ENCODE measurements at places on chromosomes 5 and 9.
A peak's percentile ranks its signal among the peaks of the same experiment; 100 is the strongest.

DNA sequence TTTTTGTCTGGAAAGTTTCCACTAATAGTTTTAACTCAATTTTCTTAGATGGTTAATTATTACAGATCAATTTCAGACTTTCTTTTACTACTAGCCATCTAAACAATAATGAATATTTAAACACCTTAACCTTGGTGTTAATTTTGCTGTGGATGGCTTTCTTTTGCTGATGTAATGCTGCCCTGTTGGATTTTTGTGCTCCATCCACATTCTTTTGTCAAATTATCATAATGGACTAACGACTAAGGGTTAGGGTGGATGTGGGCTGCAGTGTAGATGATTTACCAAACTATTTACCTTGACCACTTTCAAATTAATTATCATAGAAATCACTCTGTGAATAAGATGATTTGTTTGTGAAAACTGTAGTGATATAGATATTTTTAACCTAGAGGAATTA, 15.6 kb upstream of the TMEM38B start:
- DNase-seq = no peak

DNA sequence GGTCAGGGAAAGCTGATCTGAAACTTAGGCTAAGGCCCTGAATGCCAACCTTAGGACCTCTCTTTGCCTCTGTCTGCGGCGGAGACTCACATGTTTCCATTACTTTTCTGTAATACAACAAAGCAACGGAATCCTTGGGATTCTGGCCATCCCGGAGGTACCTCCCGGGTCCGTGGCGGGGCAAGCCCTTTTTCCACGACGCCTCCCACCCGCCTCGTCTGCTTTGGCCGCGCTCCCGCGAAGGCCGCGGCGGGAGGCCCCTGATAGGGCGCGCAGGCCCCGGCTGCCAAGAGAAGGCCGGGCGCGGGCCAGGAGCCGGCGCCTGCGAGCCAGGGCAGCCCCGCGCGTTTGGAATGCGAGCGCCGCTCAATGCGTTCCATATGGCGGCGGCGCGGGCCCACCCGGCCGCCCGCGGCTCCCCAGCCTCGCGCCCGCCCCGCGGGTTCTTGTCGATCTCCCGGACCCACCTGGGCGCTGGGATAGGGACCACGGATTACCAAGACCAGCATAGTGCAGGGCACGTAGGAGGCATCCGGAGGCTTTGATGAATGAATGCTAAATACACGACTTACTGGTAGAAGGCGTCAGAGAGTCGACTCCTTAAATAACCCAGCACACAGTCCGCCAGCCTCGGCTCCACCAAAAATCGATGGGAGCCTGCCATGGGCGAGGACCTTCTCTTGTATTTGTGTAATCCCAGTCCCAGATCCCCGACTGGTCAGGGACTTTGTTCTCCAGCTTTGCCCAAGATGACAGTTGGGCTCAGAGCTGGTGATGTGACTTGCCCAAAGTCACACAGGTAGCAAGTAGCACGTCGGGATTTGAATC, 17.5 kb upstream of the PHF19 start:
- DNase-seq = peak; percentile 61

DNA sequence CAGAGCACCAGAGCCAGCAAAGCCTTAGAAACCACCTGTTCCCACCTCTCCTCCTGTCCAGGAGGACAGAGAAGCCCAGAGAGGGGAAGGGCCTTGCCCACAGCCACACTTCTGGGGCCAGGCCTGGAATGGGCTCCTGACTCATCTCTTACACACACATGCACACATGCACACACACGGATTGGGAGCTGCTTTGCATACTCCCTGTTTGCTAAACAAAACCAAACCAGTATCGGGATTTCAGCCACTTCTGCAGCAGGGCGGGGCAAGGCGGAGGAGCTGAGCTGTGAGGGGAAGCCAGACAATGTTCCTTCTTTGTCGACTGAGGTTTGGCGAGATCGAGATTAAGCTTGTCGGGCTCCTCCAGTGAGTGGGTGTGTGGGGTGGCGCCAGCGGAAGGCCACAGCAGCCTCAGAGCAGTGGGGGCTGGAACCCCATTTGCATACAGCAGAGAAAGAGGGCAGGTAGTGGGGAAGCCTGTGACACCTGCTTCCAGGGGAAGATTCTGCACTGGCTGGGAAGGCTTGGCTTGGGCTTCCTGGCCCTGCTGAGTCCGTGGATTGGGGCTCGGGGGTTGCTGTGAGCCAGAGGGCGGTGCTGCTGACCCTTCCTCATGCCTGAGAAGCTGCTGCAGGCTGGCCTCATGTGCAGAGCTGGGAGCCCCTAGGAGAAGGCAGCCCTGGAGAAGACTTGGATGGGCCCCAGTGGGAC, 16.1 kb downstream of the GFI1B start:
- no peak for DNase-seq

DNA sequence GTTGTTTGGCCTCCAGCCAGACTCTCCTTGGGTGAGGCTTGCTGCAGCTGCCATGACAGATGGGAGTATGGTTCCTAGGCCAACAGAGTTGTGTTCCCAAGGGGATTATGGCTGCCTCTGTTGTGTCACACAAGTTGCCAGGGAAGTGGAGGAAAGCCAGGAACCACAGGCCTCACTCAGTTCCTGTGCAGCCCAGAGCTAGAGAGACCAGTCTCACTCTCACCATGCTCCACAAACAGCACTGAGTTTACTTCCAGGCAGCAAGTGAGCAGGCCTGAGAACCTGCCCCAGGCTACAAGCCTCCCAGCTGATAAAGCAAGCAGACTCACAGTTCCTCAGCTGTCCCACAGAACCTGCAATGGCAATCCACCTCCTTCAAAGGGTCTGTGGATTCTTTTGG, 273.6 kb upstream of the TAS2R1 start:
- DNase-seq = no peak

GRCh38 chr5:36790847-36791246, 85.7 kb upstream of the NIPBL start:
- DNase-seq = no peak

DNA sequence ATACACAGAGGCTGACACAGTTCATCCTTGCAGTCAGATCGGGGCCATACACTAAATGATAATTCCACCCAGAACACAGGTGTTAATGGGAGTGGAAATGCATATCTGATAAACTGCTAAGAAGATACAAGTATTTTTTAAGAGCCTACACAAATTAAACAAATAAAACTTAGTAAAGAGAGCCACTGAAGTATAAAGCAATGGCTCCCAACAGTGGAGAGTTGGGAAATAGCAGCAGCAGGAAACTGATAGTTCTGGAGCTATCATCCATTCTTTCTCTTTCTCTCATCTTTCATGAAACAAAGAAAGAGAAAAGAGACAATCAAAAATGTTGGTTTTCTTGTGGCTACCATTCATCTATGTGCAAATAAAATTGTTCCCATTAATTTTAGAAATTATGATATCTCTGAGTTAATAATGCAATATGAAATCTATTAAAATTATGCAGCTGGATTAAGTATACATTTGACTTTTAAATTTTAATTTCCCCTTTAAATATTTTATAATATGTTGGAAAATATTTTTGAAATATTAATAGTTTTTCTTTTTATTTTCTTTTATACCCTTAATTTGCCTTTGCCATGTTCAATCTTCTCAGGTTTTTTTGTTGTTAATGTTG, 120.8 kb downstream of the EMB start:
- DNase-seq = no peak

DNA sequence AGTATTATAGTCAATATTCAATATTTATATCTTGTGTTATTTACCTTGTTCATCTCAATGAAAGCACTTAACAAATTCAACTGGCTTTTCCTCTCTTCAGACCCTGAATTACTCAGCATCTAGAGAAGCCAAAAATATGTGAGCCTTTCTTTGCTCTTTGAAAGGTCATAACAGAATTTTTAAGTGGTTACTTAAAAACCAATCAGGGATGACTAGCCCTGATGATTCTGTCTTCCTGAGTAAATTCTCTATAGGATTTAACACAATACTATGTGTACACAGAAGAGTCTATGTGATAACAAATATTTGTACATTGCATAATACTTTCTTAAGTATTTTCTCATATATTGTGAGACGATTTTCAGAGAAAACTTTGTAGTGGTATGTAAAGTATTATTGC, 546.3 kb downstream of the MAT2B start:
- DNase-seq = no peak

DNA sequence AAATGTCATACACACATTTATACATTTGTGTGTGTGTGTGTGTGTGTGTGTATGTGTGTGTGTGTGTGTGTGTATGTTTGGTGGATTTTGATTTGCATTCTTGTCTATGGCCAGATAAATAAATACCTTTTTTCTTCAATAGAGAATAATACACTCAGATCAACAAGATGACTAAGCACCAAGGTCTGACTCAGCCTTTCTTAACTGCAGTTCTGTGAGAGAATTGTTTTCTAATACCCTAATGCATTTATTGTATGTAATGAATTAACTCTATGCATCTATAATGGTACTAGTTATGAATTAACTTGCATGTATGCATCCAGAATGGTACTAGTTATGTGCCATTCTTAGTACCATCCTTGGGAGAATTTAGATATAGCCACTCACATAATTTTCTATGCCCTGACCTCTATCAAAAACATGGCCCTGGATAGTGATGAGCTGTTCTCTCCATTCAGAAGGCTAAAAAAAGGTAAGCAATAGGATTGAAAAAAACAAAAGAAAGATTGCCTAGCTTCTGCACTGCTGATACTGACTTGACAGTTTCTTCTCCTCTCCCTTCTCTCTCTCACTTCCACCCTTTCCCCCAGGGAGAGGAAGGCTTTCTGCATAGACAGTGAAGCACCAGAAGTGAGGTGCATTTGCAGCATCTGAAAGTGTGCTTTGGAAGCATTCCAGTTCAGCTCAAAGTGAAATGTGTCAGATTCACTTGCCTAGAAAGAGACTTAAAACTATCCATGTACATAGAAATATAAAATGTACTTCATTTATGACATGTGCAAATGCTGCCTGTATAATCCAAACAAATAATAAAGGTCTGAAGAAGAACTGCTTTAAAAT, 55.1 kb upstream of the CCDC112 start:
- no peak for DNase-seq

- no peak for DNase-seq
Observed at GRCh38 chr5:73115399-73116051, 4.8 kb upstream of the TMEM171 start.

- DNase-seq = no peak
Observed at GRCh38 chr5:68011259-68011760, 204.2 kb upstream of the PIK3R1 start.

DNA sequence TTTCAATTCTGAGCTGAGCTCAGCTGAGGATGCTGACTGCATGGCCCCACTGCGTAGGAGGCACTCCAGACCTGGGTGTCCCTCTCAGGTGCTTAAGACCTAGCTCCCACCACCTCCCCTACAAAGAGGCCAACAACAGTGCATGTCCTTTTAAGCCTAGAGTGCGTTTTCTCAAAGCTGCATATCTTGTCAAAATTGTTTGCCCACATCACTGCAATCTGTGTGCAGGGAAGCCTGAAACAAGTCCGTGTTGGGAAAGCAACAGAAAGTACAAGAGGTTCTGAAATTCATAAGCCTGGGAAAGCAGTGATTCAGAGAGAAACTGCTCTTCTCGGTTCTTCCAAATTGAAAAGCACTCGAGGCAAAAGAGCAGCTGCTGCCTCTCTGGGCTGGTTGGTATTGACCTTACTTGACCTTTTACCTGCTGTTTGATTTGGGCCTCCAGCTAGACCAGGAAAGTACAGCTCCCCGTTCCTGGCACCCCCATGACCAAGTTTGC, 238.4 kb downstream of the NR2F1-AS1 start:
- no peak for DNase-seq

GRCh38 chr5:91499943-91500531, 116.9 kb upstream of the ARRDC3 start:
- no peak for DNase-seq

- no peak for DNase-seq
Observed at GRCh38 chr9:129454467-129455067, 166.3 kb downstream of the C9orf50 start.

- no peak for DNase-seq
Observed at GRCh38 chr5:59840200-59840601, 53.3 kb downstream of the PDE4D start.

DNA sequence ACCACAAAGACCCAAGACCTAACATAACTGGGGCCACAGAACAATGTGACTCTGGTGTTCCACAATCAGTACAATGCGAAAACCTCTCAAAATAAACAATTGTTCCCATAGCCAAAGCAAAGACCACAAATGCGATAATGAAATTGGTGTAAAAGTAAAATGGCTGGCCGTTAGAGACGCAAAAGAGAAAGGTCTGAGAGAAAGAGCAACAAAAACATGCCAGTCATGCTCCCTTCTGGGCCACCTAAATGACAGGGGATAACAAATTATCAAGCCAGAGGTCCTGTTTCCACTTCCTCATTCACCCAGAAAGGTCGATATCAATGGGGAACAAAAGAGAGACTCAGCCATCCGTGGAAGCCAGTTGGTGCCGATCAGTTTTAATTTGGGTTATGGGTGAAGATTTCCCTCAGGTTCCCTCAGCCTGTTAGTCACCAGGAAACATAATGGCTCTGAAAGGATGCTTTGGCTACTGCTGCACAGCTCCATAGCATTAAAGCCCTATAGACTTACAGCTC, 9.2 kb upstream of the CFAP95 start:
- DNase-seq = no peak

- DNase-seq = no peak
Observed at GRCh38 chr5:156087577-156088110, 239.3 kb upstream of the SGCD start.

DNA sequence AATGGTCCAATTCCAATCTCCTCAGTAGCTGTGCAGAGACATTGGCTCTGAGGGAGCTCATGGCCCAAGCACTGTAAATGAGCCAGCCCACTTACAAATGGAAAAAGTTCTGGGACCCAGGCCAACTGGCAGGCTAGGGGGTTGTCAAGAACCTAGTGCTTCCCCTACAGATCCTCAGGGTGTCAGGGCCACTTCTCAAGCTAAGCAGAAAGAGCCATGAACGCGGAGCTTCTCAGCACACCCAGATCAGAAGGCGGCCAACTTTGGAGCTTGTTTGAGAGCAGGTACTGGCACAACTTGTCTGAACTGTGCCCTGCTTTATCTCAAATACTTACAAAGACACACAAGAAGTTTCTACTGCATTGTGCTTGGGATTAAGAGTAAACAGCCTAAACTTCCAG, 17.5 kb downstream of the TLE1 start:
- peak; percentile 87 for DNase-seq

- DNase-seq = no peak
Observed at GRCh38 chr5:59437176-59437575, 456.4 kb downstream of the PDE4D start.

DNA sequence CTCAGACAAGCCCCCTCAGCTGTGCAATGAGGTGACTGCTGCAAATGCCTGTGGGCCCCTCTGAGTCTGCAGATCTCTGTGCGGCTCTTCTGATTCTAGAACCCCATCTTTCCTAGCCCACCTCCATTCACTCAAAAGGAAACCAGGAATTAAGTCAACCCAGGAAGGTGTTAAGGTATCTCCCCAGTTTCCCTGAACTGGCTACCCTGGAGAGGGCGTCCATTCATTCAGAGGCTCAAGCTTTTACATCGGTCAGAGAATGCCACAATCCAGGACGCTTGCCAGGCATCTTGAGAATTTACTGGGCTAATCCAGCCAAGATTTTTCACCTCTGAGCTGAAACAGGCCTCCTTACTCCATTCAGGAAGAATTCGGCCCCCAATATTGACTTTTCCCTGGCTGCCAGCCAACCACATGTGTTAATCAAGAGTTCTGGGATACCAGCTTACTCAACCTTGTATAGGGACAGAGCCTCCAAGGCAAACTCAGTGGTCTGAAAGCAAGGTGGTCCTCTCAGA, 889 bp upstream of the ADAMTS12 start:
- no peak for DNase-seq

Measured in left ventricle myocardium inferior (tissue), 1 donor.